GM23338 (cell line): ENCODE measurements at places on chromosomes 16 and 17.

DNA sequence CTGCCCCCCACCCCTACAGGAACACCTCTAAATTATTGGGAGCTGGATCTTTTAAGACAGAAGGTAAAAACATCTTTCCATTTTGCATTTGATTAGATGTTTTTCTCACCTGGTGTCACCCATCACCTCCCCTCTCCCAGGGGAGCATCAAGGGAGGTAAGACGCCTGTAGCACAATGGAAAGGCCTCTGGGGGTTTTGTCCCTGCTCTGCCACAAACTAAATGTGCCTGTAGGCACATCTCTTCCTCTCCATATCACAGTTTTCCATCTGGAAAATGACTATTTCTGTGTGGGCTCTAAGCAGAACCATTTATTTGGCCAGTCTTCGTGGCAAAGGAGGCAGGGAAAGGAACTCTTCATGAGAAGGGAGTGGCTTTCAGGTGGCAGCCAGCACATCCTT lies 76.6 kb downstream of the GNAO1 start:
- no peak for DNase-seq

DNA sequence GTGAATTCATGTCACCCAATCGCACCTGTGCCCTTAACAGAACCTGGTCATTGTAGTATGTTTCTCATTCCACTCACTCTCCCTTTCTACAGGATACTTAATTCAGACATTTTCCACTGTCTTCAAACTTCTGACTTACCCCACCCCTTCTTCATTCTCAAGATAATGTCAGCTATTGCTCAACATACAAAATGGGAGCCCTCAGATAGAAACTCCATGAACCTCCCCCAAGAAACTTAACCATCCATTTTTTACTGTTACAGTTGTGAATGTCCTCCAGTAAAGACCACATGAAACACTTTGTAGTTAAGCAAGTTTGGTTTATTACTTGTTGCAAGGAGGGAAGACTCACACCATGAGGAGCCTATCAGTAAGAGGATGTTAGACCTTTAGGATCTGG lies 22.1 kb upstream of the ARHGAP17 start:
- DNase-seq: no peak

- DNase-seq: no peak
These were observed 10.9 kb upstream of the TMEM98 start for GRCh38 chr17:32917081-32917480.

DNA sequence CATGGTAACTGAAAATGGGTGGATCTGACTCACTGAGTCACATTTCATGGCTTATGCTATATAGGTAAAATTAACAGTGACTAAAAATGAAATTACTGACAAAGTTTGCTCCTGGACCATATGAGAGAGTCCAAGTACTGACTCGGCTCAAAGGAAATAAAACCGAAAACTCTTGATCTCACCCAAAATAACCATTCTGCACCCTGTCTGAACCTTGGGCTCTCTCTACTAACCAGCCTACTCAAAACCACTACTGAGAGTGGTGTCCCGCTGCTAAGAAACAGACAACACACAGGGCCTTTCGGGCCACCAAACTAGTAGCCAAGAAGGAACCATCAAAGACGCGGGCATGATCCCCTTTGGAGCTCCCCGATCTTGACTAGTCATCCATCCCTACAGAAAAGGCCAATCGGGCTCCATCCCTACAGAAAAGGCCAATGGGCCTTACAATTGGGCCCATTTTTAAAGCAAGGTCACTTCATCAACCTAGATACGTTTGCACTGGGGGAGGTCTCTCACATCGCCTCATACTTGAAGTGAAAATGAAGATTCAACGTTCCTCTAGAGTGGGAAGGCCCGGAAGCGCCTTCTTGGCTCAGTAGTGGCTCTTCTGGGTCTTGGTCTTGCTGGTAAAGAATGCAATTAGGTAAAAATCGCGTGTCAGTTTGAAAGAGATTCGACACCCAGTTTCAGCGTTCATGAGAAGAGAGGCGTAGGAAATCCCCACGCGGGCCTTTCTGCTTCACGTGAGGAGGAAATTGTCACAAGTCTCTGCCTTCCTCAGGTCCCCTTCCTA lies 720 bp upstream of the ZPBP2 start:
- no peak for DNase-seq

GRCh38 chr16:48138543-48138942 lies 17.2 kb downstream of the ABCC12 start:
- DNase-seq: peak; percentile 22

DNA sequence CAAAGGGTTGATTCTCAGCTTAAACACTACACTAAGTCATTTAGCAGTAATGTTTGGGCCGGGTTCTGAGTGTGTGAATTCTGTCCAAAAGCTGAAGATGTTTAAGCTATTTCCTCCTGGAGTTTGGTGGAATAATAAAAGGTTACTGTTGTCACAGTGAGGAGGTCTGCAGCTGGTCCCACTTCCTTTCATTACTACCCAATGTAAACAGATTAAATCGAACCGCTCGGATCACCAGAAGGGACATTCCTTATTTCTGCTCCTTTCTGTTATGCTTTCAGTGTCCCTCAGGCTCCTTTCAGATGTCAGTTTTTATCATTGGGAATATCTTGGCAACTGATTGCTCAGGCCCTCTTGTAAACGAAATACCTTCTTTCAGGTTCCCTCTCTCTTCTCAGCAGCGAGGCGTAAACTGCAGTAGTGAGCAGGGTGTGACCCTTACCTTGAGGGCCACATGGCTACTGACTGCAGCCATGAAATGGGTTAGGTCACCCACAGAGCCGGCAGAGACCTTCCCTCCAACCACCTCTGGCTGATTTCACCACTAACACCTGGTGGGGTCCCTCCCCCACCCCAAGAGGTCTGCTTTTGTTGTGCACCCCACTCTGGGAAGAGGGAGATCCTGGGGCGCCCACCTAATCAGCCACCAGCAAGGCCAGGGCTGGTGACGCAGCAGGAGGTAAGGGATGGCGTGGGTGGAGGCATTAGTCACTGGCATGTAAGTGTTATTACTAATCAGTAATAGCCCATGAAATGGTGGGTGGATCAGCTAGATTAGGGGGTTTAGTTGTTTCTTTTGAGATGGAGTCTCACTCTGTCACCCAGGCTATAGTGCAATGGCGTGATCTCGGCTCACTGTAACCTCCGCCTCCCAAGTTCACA lies 117.6 kb downstream of the VPS53 start:
- DNase-seq: no peak

DNA sequence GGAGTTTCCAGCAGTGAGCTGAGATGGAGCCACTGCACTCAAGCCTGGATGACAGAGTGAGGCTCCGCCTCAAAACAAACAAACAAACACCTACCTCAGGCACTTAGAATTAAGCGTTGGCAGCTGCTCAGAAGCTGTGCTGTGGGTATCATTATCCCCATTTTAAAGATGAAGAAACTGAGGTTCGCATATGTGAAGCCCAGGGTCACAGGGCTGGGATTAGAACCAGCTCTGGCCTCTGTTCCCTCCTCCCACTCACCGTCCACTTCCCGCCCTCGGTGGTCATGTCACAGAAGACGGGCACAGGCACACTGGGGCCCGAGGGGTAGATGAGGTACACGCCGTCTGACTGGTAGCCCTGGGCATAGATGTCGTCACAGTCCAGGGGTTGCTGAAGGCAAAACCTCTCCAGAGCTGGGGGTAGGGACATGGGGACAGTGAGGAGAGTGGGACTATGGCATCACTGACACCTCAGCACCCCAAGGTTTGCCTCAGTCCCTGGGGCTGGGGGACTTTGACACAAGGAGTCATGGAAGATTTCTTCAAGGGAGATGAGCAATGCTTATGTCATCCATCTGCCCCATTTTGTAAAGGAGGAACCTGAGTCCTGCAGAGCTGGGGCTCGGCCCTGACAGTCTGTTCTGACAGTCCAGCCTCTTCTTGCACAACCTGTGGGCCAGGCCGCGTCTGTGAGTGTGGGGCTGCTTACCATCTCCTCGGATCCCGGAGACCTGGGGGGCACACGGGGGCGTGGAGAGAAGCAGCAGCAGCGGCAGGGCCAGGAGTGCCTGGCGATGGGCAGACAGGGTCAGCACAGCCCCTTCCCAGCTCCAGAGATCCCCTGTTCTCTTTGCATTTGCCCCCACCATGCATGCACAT lies 700 bp downstream of the MFAP4 start:
- peak; percentile 28 for DNase-seq

DNA sequence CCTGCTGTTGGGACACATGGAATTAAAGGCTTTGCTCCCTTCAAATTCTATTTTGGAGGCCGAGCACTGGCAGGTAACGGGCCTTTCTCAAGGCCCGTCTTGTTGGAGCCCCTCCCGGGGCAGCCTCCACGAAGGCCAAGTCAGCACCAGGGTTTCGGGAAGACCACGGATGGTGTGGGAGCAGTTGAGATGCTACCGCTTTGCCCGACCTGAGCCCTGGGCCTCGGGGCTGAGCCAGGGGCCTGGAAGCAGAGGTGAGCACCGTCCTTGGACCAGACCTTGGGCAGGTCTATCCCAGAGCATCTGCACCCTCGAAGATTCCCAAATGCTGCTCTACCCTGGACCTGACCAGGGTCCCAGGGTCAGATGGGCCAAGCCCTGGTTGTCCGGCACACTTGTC lies 23.0 kb downstream of the C17orf100 start:
- no peak for DNase-seq

- DNase-seq: no peak
These were observed 30.1 kb downstream of the IFT140 start for GRCh38 chr16:1581804-1582203.

DNA sequence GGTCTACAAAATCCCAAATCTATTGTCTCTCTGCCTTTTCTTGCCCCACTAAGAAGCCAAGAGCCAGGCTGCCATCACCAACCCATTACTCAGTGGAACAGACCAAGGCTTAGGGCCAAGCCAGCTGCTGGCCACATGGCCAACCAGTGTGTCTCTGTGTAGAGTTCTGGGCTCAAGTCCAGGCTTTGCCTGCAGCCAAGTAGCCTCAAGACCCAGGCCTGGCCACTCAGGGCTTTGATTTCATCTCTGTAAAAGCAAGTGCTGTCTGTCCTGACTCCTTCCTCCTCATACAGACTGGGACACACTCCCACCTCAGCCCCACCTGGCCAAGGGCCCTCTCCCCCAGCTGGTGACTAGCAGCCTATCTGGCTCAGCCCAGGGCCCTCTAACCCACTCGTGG lies 14.6 kb downstream of the SREBF1 start:
- DNase-seq: no peak

DNA sequence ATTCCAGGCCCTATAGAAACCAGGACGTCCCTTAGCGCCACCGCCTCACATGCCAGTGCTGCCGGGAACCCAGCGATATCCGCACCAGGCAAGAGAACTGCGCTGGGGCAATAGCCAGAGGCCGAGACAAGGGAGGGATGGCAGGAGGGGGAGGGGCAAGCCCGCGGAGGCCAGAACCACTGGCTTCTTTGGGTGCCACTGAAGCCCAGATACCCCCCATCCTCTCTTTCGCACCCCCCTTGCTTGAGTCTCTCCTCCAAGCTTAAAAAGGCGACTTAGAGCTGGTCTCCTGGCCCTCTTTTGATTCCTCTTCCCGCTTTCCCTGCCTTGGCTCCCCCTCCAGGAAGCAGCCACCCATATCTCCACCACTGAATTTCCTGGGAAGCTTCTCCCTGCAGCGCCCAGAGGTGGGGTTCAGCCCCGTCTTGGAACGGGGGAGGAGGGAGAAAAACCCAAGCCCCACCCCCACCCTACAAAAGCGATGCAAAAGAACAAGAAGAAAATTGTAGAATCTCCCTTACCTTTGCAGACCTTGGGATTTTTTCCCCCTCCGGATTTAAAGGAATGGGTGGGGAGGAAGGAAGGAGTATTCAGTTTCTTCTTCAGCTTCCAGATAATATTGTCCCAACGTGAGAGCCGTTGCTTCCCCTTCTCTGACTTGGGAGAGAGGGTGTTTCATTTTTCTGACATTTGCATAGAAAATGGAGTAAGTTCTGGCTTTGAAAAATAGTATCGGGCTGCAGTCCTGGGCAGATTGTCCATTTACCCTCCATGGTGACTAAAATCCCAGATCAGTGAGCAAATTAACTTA lies 622 bp downstream of the HOXB6 start:
- peak; percentile 69 for DNase-seq

DNA sequence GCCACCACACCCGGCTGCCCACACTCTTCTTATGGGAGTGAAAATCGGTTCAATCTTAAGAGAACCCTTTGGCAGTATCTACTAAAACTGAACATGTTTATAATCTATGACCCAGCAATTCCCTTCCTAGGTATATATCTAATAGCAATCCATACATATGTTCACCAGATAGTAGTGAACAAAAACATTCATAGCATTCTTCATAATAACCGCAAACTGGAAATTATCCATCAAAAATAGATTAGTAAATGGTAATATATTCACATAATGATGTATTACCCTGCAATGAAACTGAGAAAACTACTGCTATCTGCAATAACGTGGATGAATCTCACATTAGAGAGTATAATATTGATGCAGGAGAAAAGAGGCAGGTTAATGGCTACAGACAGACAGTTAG lies 23.1 kb downstream of the COPRS start:
- no peak for DNase-seq

GRCh38 chr16:30976486-30976885 lies 8.5 kb upstream of the HSD3B7 start:
- no peak for DNase-seq

GRCh38 chr17:73052923-73053322 lies 39.6 kb downstream of the SLC39A11 start:
- no peak for DNase-seq

DNA sequence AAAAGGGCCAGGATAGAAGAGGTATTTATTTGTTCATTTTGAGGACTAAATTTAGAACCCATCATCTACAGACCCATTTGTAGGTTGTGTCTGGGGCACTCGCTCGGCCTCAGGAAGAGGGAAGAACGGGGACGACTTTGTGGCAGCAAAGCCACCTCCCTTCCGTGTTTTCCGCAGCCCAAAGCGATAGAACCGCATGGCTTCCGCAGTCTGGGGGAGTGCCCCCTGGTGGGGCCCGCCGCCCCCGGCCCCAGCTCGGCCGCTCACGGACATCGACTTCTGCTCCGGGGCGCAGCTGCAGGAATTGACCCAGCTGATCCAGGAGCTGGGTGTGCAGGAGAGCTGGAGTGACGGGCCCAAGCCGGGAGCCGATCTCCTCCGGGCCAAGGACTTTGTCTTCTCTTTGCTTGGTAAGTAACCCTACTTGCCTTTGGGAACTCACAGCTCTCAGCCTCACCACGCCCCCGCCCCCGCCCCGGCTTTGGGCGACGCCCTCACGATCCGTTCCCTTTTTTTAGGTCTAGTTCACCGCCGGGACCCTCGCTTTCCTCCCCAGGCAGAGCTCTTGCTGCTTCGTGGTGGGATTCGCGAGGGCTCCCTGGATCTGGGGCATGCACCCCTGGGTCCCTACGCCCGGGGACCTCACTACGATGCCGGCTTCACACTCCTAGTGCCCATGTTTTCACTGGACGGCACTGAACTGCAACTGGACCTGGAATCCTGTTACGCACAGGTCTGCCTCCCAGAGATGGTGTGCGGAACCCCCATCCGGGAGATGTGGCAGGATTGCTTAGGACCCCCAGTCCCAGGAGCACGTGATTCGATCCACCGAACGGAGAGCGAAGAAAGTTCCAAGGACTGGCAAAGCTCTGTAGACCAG lies 681 bp downstream of the TMEM102 start:
- DNase-seq: peak; percentile 80

- DNase-seq: no peak
These were observed 115.4 kb upstream of the CACNG3 start for GRCh38 chr16:24140730-24141129.

DNA sequence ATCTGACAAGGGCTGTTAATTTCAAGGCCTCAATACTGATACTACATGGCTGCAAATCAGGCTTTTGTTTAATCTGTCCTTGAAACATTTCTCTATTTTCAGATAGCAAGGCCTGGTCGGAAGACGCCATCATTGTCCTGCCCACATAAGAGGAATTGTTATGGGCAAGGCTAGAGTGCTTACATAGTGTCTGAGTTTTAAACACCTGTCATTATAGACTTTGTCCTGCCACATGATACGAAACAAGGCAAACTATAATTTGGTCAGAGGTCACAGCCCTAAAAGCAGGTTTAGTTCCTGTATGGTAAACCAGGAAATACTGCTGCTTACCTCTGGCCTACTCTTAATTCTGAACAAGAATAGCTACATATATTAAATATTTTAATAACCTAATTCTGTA lies 104.4 kb downstream of the SSH2 start:
- DNase-seq: no peak
